RWPE1 (cell line): ENCODE measurements at places on chromosomes 1 and 21.

- DNase-seq = no peak
Observed at GRCh38 chr1:212591922-212592321, 16.6 kb upstream of the ATF3 start.

GRCh38 chr1:109930252-109930993 lies 19.8 kb downstream of the CSF1 start:
- no peak for DNase-seq

GRCh38 chr1:30126848-30127247 lies 596.5 kb downstream of the MATN1 start:
- DNase-seq = no peak

DNA sequence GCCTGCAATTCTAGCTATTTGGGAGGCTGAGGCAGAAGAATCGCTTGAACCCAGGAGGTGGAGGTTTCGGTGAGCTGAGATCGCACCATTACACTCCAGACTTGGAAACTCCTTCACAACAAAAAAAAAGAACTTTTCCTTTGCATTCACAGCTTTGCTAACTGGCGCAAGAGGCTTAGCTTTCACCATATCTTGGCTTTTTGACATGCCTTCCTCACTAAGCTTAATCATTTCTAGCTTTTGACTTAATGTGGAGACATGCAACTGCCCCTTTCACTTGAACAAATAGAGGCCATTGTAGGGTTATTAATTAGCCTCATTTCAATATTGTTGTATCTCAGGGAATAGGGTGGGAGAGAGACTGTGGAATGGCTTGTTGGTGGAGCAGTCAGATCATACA lies 8.7 kb downstream of the KPNA6 start:
- DNase-seq = no peak

- no peak for DNase-seq
Observed at GRCh38 chr1:22799971-22800370, 89.3 kb downstream of the EPHB2 start.

DNA sequence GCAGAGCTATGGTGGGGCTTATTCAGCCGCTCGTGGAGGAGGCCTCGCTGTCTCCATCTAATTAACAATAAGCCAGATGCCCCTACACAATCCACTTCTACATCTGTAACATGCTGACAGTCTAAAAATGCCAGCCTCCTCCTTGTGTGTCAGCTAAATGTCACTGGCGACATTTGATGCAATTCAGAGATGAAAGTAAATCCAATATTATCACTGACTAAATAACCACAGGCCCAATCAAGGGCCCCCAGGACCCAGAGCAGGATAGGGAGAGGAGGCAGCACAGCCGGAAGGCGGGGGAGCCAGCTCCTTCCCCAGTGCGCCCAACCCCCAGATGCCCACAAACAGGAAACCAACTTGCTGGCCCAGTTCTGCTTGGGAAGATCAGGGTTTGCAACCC lies 76.6 kb downstream of the DMRTA2 start:
- no peak for DNase-seq

GRCh38 chr1:57111175-57111574 lies 145.4 kb upstream of the C8B start:
- no peak for DNase-seq

GRCh38 chr1:37677808-37678207 lies 14.5 kb upstream of the CDCA8 start:
- no peak for DNase-seq
